NCI-H226 (cell line): ENCODE measurements at places on chromosomes 5 and 9.

DNA sequence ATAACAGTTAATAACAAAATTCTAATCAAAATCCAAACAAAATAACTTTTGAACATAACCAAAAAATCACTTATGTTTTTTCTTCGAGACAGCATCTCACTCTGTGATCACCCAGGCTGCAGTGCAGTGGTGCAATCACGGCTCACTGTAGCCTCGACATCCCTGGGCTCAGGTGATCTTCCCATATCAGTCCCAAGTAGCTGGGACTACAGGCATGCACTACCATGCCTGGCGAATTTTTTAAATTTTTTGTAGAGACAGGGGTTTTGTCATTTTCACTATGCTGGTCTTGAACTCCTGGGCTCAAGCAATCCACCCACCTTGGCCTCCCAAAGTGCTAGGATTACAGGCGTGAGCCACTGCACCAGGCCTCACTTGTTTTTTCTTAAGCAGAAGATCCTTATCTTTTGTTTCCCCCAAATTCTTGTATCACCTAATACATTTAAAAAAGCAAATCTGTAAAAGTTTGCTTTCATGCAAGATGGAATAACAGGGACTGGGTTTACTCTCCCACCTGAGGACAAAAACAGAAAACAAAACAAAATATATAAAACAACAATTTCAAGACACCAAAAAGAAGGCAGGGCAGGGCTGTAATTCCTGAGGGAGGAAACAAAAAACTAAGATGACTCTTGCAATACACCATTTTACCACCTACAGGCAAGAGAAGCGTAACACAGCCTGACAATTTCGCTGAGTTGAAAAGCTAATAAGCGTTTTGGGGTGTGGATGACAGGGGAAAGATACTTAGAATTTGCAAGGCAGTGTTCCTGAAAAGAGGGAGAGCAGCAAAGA lies 71.4 kb downstream of the RAPGEF6 start:
- DNase-seq: no peak

DNA sequence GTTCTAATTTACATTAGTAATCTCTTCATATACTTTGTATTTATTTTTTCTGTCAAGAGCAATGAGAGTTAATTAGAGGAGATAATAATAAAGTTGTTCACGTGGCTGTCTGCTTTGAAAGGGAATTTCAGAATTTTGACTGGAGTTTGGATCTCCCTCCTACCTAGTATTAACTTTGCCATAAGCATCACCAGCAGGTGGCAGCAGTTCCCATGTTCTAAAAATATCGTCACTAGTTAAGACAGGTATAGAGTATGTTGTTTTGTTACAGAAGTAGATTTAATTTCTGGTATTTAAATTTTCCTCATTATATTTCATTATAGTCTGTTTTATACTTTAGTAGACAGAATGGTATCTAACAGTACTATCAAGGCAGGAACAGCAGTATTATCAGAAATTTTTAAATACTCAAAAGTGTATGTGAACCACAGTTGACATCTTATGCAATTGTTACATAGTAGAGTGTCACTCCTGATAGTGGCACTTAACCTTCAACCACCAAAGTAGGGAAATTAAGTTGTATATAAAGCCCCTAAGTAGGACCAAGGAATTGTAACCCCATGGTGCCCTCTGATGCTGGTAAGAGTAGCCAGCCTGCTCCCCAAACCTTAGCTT lies 20.4 kb downstream of the GNPDA1 start:
- DNase-seq: peak; percentile 25

DNA sequence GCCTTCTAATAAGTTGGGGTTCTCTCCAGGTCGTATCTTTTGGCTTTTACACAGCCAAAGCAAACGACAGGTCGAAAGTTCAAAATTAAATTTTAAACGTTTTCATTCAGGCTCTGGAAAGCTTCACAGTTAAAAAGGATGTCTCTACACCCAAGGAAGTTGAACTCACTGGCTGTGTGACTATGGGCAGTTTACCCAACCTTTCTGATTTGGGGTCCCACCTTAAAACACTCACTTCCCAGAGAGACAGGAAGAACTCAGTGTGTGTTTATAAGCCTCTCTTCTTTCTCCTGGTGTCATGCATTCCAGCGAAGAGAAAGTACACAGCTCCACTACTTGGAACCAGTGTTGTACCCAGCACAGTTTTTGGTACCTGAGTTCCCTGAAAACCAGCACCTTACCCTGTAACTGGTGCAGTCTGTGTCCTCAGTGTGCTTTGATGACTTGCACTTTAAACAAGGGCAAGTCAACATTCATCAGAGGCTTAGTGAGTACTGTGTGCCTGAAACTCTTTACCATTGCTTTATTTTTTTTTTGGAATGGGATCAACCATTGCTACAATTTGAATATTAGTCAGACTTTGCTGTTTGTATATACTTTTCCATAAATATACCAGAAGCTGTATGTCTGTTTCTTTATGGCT lies 1.7 kb downstream of the SRD5A1 start:
- no peak for DNase-seq

DNA sequence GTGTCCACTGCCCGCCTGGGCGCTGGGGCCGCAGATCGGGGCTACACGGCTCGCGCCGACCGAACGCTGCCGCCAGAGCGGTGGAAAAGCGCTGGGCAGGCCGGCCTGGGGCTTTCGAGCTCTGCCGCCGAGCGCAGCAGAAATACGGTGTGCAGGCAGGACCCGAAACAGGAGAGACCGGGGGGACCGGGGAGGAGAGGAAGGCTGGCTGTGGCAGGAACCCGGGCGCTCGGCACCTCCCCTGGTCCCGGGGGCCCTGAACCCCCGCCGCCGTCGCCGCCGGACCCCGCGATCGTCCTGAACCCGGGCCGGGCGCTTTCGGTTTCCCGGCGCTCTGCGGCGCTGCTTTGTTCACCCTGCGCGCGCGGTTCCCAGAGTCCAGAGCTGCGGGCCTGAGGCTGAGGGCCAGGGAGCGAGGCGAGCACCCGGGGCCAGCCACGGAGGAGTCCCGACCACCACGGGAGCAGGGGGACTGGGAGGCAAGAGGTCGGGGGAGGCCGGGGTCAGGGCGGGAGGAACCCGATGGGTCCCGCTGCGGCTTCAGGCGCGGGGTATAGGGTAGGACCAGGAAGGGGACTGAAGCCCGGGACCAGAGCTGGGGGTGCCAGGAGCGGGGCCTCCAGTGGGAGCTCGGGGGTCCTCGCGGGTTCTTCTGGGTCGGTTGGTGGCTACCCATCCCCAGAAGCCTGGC lies 12.0 kb downstream of the IRX2 start:
- no peak for DNase-seq

GRCh38 chr9:123003466-123003865 lies 30.0 kb upstream of the GPR21 start:
- DNase-seq: no peak

DNA sequence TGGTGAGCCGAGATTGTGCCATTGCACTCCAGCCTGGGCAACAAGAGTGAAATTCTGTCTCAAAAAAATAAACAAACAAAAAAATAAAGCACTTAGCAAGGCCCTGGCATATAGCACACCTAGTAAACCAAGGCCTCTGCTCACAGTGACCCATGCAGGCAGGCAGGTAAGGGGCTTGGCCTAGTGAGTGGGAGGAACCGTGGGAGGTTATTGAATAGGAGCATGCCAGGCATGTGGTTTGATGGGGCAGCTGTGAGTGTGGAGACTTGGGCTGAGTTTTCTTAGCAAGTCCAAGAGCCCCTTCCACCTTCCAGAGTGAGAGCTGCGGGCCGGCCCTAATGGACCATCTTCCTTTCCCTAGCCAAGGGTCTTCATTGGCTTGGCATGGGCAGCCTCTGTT lies 4.5 kb upstream of the NDST1 start:
- no peak for DNase-seq

DNA sequence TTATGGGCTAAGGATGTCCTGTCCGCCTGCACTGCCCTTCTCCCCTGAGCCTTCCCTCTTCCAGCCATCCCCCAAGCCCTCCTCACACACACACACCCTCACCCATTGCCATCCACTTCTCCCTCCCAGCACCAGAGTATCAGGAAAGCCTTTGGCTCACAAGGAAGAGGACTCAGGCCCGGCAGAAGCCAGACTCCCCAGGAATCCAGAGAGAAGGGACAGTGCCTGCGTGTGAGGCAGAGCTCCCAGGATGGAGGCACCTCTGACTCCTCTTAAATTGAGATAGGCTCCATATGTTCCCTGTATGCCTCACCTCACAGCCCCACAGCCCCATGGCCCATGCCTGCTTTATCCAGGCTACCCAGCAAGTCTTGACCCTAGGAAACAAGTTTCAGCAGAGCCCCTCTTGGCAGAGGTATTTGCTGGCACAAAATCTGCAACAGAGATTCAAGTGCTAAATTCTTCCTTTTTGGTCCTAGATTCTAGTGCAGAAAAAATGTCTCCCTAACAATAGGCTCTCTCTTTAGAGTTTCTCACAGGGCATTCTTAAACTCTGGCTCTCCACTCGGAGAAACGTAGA lies 761 bp downstream of the IL17B start:
- DNase-seq: no peak

- no peak for DNase-seq
These were observed 345.0 kb downstream of the TMEM38B start for GRCh38 chr9:106039151-106039935.

DNA sequence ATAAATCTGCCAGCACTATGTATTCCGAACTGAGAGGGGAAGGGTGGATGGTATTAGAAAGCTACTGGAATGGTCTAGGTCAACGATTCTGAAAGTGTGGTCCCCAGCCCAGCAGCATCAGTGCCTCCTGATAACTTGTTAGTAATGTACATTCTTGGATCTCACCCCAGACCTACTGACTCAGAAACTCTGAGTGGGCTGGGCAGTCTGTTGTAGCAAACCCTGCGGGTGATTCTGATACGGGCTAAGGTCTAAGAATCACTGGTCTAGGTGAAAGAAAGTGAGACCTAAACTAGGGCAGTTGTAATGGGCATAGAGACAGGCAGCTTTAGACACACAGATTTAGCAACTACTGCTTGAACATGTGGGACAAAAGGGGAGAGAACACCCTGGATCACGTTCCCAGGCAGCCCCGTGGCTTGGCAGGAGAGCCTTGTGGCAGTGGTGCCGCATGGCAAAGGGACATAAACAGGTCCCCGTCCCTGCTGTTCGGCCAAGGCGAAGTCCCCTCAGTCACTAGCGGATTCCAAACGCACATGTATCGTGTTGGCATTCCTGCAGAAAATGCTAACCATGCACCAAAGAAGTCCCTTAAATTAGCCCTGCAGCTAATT lies 216.3 kb downstream of the TTLL11 start:
- DNase-seq: peak; percentile 85

DNA sequence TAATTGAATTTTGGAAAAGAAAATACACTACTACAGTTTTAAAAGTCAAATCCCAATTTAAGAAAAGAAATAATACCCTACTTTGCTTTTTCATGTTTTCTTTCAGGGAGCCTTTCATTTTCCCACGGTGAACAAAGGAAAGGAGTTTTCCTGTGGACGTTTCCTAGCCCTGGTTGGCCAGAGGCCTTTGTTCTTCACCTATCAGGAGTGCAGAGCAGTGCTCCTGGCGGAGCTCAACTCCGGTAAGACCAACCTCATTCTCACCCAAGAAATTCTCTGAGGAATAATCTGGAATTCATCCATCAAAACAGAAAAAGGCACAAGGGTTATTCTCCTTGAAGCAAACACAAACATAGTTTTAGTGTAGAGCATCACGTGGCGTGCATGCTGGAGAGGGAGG lies 248.9 kb downstream of the ADGRV1 start:
- no peak for DNase-seq

GRCh38 chr9:100213730-100214477 lies 114.9 kb downstream of the INVS start:
- peak; percentile 93 for DNase-seq

DNA sequence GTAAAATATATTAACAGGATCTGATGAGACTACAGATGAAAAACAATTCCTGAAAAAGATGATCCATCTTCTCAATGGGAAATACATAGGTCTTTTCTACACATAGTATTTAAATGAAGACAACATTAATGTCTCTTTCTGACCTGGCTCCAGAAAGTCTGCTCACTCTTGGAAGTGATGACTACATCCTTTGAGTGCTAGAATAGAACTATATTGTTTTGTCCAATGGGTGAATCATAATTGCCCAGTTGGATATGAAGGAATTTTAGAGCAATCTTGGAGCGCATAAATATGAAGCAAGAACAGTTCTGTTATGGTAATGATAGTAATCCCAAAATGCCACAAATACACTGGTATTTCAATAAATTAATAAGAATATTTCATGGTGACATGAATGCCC lies 322.1 kb downstream of the DEPDC1B start:
- DNase-seq: no peak

GRCh38 chr9:92617951-92618510 lies 51.9 kb downstream of the IPPK start:
- DNase-seq: no peak

DNA sequence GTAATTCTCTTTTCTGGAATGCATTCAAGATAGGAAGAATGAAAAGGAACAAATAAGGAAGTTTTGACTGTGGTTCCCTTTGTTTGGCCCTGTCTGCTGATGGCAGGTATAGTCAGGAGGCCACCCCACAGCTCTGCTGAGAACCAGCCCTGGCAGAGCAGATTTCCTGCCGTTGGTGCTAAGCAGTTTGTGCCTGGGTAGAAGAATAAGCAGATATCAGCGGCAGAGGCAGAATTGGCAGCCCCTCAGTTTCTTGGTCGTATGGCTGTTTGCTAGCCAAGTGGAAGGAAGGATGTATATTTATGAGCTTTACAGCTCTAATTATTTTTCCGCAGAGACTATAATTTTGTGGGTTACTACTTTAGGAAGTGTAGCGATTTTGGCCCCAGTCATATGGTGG lies 310.2 kb upstream of the RFX3 start:
- DNase-seq: no peak

DNA sequence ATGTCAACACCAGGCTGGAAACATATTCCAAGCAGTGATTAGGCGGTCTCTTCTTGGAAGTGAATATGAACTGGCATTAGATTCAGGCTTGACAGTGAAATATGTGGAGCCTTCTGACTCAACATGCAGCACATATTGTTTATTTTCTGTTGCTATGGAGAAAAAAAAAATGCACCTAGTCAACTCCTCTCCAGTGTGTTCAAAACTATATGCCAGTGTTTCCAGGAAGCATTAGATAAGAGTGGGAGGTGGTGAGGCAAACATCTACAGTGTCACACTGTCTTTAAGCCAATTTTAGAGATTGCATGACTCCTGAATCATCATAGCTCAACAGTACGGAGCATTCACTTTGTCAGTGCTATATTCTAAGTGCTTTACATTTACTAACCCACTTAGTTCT lies 117.9 kb downstream of the HCN1 start:
- DNase-seq: peak; percentile 95

- no peak for DNase-seq
These were observed 8.6 kb downstream of the AGPAT2 start for GRCh38 chr9:136678624-136679023.
